NCI-H1436 (cell line): ENCODE measurements at places on chromosomes 5 and 9.

GRCh38 chr9:87543251-87543650, 45.6 kb downstream of the DAPK1 start:
- DNase-seq, result no peak

- no peak for DNase-seq
Observed at GRCh38 chr5:164679461-164679860, 1174.0 kb downstream of the MAT2B start.

DNA sequence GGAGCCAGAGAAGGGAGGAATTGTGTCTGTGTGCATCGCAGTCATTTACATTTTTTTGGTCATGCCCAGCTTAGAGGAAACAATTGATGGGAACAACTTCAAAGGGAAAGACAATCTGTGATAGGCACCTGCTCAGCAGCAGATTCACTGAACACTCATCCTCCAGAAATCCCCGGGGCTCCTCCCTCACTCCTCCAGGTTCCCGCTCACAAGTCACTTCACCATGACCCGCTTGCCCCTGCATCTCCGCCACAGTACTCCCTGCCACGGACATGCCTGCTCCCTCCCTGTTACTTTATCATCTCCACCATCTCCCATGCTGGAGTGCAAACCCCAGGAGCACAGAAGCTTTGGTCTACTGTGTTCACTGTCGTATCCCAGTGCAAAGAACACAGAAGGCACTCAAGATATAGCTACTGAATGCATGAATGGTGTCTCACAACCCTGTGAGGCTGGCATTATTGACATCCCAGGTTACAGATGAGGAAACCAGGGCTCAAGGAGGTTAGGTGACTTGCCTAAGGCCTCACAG, 16.2 kb downstream of the LHX6 start:
- no peak for DNase-seq

DNA sequence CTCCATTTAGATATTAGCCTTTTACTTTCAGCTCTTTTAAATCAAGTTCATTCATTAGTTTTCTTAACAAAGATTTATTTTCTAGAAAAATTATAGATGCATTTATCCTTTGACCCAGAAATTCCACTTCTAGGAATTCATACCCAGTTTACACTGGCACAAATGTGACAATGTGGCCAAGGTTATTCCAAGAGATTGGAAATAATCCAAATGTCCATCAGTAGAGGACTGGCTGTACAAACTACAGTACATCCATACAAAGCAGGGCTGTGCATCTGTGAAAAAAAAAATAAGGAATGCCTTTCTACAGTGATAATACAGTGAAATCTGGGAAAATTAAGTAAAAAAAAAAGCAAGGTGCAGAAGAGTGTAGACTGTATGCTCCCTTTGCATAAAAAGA, 149.2 kb downstream of the GABBR2 start:
- no peak for DNase-seq

DNA sequence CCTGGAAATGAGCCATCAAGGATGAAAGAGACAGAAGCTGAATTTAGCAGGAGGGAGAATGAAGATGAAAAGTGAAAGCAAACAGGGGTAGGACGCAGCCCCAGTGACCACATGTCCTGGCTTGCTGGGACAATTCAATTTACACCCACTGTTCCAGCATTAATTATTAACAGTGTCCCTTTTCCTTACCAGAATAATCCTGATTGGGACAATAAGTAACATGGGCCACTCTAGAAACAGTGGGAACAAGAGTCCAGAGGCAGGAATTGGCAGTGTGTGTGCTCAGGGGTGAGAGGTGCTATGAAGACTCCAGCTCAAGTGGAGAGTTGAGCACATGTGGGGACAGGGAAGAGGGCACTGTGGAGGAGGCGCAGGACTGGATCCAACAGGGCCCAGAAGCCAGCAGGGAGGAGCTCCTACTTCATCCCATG, 147.1 kb downstream of the C5orf15 start:
- DNase-seq, result no peak

DNA sequence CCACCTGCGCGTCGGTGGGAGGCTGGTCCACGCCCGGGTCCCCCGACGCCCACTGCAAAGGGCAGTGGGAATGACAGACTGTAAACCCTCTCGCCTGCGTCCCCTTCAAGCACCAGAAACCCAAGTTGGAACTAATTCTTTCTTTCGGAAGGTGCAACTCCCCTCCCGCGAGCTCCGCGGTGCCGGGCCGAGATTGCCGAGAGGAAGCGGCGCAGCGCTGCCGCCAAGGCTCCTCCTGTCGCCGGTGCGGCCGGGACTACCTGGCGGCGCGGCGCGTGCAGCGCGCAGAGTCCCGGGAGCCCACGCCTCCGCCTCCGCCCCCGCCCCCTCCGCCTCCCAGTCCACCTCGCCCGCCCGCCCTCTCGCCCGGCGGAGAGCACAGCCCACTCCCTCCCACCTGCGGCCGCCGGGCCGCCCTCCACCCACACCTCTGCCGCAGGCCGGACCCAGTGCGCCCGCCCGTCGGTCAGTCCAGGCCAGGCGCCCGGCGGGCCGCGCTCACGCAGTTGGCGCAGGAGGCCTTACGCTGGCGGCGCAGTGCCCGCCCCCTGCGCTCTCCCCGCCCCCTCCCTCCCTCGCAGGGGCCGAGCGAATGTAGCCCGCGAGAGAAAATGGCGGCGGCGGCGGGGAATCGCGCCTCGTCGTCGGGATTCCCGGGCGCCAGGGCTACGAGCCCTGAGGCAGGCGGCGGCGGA, at the start of gene MAP3K1:
Gene MAP3K1 (plus strand): TSS at position 587 of the 695 bp plus-strand sequence. CDS start 25 bp downstream, at position 612.
- DNase-seq, result peak; percentile 82

GRCh38 chr5:150066436-150066835, 19.9 kb downstream of the CSF1R start:
- DNase-seq, result no peak

- no peak for DNase-seq
Observed at GRCh38 chr9:124815601-124816000, 37.7 kb upstream of the WDR38 start.

- DNase-seq, result peak; percentile 93
Observed at GRCh38 chr5:399296-400281, 43.4 kb upstream of the EXOC3 start.

- DNase-seq, result no peak
Observed at GRCh38 chr5:109524026-109524425, 114.3 kb upstream of the PJA2 start.
